Substantia nigra (tissue), 51 donors: ENCODE measurements at places on chromosomes 6 and 20.

DNA sequence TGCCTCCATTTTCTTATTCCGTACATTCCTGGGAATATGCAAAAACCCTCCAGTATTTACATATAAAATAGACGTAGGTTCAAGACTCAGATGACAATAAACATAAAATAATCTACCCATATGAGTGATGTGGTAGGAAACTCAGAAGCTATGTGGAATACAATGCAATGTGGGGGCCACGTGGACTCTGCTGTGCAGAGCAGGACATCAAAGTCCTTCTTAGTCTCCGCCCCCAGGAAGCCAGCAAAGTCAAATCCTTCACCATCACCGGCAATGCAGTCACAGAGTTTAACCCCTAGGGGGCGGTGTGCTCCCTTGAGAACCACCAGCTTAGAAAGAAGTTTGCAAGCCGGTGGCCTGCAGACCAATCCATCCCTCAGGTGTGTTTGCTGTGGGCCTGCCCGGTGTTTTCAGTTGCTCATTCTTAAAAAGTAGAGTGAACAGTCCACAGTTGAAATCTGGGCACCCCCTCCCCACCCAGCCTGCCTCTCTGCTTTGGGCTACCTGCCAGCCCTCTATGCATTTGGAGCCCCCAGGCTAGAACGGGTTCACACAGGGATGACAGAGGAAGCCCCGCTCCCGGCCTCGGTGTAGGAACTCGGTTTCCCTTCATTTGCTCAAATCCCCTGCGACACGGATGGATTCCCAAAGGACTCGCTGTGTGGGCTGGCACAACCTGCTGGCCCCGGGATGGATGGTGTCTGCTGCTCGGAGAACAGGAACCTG, 59.9 kb downstream of the SULF2 start:
- no peak for DNase-seq

- no peak for DNase-seq
Observed at GRCh38 chr6:139595183-139595582, 220.7 kb upstream of the CITED2 start.

DNA sequence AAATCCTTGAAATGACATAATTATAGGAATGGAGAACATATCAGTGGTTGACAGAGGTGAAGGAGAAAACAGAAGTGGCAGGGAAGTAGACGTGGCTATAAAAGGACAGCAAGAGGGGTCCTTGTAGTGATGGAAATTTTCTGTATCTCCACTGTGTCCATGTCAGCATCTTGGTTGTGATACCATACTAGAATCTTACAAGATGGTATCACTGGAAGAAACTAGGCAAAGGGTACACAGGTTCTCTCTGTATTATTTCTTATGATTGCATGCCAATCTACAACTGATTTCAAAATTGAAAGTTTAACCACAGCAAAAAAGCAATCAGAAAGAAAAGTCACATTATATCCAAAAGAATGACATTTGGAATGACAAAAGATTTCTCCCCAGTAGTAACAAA, 16.4 kb upstream of the ZC3H12D start:
- DNase-seq, result no peak

DNA sequence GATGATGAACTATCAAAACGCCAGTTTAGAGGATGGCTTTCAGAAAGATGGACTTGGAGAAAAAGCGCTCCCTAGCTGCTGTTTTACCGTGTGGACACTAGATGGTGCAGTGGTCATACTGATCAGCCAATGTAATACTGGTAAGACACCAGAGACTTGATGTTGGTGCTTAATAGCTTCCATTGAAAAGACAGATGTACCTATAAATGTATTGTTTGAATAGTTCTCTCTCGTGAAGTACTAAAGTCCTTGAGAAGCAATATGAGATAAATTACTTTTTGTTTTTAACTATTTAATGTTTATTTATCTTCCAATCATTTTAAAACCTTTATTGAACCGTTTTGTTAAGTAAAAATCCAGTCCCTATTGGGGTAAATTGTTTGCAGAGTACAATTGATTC, 63.9 kb upstream of the FUCA2 start:
- DNase-seq, result peak; percentile 61

- DNase-seq, result no peak
Observed at GRCh38 chr20:6632187-6632586, 135.3 kb upstream of the BMP2 start.

GRCh38 chr6:90500458-90500857, 86.4 kb downstream of the MAP3K7 start:
- no peak for DNase-seq

- no peak for DNase-seq
Observed at GRCh38 chr20:16216914-16217230, 356.4 kb downstream of the KIF16B start.

DNA sequence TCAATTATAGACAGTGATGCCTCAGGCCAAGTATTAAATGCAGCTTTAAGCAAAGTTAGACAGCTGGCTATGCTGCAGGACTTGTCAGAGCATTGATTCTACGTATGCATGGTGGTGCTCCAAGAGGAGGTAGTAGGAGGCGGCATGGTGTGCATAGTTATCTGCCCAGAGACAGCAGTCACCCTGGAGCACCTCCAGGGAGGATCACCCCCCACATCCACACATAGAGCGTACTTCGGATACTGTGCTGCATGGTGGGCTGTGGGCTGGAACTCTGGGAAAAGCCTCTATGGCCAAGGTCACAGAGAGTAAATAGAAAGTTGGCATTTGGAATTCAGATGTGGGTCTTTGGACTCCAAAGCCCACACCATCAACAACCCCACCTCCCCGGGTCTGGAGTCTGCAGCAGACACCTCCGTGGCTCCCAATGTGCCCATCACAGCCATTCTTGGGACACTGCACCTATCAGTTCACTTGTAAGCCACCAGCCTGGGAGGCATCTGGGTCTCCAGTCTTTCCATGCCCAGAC, 64.5 kb upstream of the STX16 start:
- no peak for DNase-seq

DNA sequence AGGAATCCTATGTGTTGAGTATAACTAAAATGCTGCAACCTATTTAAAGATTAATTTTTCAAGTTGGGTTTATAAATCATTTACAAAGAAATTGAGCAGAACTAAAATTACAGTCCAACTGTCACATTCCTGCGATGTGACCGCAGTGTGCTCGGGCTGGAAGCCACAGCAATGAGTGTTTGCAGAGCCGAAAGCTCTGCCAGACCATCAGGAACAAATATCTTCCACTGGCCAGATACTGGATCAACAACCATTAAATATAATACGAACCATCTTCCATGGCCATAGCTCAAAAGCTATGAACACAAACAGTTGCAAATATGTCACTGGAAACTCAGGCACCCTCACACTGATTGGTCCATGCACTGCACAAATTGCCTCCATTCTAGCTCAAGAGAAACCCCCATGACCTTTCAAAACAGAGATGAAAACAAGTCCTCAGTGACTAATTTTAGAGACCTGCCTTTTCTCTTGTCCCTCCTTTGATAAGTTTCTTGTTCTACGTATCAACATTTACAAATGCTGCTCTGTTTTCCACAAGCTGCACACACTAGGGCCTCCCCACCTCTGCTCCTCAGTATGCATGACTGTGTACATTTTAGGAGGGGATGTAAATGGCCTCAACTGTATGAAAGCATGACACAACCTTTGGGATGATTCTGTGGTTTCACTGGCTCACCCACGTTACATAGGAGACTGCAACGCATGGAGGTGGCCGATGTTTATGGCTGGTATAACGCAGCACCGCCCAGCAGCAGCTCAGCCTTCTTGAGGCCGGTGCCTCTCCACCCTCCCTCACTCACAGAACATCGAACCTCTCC, 171.7 kb downstream of the WDR27 start:
- no peak for DNase-seq

- no peak for DNase-seq
Observed at GRCh38 chr6:113362301-113363047, 494.7 kb upstream of the MARCKS start.

- DNase-seq, result no peak
Observed at GRCh38 chr6:33676416-33677142, 34.9 kb downstream of the UQCC2 start.

GRCh38 chr20:32195581-32195980, 12.0 kb downstream of the PLAGL2 start:
- DNase-seq, result no peak

- DNase-seq, result no peak
Observed at GRCh38 chr6:137033828-137034227, 10.9 kb downstream of the IL20RA start.

DNA sequence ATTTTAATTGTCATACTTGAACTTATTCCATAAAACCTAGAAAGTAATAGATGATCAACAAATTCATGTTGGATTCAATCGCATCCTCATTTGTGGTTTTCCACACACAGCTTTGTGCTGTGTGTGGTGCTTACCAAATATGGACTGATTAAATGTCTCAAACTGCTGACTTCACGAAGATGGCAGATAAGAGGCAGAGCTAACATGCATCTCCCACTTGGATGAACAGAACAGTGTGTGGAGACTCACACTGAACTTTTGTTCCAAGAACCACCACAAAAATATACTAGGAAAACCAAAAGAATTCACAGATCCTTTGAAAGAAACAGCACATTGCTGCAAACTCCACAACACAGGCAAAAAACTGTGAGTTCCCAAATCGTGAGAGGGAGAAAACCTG, 603.7 kb downstream of the TENT5A start:
- DNase-seq, result no peak

DNA sequence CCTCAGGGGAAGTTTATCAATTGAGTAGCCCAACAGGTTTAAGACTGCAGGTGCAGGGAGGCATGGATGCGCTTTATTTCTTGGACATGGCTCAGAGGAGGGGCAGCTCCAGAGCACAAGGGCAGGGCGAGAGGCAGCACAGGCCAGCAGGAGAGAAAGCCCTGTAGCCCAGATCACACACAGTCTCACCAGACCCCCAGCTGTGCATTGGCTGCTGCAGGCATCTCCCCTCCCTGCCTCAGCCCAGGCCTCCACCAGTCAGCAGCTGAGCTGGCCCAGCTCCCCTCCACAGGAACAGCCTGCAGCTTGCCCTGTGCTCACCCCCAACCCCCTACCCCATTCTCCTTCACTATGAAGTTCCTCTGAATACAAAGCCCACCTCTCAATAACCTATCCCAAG, 24.7 kb downstream of the MRPL14 start:
- no peak for DNase-seq

- DNase-seq, result no peak
Observed at GRCh38 chr6:44002067-44002592, 125.1 kb downstream of the MRPL14 start.

GRCh38 chr6:35905141-35905785, 15.6 kb downstream of the SRPK1 start:
- no peak for DNase-seq

DNA sequence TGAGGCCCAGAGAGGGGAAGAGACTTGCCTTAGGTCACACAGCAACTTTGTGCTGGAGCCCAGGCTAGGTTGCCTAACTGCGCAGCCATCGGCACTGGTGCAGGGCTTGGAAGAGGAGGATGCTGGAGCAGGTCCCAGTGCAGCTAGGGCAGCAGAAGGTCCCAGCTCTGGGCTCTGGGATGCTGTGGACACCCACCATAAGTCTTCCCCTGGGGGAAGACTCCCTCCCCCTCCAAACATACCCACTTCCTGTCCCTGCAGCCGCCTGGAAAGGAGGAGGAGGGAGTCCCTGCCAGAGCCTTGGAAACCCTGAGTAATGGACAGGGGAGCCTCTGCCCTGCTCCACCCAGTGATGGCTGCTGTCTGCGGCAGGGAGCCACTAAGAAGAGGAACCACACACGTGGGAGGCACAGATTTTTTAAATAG, 93.6 kb downstream of the NCR2 start:
- DNase-seq, result no peak

DNA sequence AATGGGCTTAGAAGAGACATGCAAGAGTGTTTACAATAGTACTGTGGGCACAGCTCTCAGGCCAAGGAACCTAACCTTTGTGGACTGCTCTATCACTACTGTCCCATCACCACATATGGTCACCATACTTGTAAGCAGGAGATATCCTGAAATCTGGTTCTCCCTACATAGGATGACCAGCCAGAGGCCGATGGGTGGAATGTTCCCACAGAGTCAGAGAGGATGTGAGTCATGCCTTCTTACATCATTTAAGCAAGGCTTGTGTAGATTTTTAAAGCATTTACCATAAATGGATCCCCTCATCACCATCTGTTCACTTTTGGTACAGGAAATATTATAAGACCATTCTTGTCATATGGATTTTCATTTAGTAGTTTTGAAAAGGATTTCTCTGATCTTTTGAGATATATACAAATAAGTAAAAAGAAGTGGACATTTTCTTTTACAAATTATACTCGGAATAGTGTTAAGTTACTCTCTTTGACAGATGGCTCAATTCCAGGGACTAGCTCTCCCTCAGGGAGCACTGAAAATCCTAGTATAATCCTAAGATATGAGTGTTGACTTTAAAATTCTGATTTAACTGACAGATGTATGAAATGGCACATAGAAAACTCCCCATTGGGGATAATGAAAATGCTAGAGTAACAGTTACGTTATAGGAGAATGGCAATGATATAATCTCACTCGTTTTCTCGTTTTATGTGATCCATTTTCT, 6.6 kb downstream of the HTR1B start:
- DNase-seq, result no peak

DNA sequence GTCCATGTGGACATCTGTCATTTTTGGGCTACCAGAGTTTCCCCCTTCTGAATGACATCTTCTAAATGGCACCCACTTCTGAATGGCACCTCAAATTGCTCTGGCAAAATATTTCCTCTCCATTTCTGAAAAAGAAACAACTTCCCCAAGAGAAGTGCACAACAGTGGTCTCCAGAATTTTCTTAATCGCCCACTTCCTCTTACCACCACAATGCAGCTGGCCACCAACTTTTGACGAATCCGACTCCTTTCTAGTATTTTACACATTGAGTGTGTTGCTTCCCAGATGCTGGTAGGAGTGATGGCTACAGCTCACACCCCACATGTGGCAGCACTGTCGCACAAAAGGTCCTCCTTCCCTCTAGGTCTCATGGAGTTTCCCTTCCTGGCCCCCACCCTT, 216.1 kb downstream of the FOXA2 start:
- no peak for DNase-seq

- no peak for DNase-seq
Observed at GRCh38 chr6:83518816-83519480, 6.6 kb downstream of the PRSS35 start.

DNA sequence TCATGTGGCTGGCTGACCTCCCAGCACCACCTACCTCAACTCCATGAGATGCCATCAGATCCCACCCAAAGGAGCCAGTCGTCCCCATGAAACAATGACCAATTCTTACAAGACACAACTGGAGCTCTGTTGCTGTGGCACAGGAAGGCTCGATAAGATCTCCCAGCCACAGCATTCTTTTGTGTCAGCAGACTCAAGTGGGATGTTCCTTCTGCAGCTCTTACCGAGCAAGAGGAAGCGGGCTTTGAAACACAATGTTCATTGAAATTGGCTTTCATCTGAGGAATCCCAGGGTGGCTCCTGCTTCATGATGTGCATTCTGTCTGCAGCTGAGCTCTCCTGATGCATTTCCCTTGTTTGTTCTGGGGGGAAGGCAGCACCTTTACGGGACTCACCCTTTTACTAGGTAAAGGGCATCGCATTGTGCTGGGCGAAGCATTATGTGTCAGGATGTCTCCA, 222.0 kb upstream of the SGK1 start:
- DNase-seq, result peak; percentile 42

GRCh38 chr20:17709361-17710293, 9.9 kb downstream of the BANF2 start:
- DNase-seq, result no peak
